SK-N-SH (cell line): ENCODE measurements at places on chromosomes 11 and 22. TPM values are rescaled to one million over a fixed set of nuclear protein-coding genes. Genes with fewer than 3 reads are reported as not detected.

MUC6 gene
- not detected in 2 replicates for polyA plus RNA-seq

DNA sequence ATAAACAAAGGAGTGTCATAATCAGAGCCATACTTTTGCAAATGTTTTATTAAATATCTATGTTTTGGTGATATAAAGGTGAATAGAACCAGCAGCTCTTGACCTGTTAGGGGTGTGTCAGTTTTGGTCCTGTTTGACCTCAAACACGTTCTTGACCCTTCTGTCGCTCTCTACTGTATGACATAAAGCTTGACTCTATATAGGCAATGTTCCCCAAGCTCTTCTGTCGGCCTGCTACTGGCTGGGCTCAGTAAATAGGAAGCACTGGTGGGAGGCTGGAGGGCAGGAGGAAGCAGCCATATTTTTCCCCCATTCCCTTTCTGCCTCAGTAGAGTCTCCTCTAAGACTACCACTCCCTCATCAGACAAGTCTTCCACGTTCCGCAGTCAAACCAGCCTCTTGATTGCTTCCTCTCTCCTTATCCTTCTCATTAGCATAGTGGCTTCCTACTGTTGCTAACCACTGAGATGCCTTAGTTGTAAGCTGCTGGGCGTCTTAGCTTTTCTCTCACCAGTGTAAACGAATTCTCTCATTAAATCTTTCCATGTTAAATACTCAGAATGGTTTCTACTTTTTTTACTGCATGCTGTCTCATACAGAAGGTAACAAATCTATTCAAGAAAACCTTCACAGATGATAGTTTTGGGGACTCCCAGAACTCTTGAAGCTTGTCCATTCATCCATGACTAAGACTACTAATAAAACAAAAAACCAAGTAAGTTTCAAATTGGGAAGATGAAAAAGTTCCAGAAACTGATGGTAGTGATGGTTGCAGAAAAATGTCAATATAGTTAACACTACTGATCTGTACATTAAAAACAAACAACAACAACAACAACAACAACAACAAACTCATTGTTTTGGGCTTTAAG, 3.3 kb downstream of the NPAT start:
- DNase-seq = no peak

- no peak for DNase-seq
These were observed 121.1 kb downstream of the KIRREL3 start for GRCh38 chr11:126879516-126879915.

DNA sequence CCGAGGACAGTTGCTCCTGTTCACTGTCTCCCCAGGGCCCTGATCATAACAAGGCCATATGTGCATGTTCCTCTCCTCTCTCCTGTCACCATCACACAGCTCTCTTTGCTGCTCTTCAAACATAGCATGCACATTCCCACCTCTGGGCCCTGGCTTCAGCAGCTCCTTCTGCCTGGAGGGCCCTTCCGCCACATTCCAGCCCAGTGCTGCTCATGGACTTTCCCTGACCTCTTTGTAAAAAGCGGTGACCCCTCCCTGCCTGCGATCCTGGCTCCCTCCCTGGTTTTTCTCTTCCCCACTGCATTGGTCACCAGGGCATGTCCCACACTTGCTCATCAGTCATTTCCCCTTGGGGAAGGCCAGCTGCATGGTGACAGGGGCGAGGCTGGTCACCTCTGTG, 98.2 kb downstream of the MYO18B start:
- no peak for DNase-seq

DNA sequence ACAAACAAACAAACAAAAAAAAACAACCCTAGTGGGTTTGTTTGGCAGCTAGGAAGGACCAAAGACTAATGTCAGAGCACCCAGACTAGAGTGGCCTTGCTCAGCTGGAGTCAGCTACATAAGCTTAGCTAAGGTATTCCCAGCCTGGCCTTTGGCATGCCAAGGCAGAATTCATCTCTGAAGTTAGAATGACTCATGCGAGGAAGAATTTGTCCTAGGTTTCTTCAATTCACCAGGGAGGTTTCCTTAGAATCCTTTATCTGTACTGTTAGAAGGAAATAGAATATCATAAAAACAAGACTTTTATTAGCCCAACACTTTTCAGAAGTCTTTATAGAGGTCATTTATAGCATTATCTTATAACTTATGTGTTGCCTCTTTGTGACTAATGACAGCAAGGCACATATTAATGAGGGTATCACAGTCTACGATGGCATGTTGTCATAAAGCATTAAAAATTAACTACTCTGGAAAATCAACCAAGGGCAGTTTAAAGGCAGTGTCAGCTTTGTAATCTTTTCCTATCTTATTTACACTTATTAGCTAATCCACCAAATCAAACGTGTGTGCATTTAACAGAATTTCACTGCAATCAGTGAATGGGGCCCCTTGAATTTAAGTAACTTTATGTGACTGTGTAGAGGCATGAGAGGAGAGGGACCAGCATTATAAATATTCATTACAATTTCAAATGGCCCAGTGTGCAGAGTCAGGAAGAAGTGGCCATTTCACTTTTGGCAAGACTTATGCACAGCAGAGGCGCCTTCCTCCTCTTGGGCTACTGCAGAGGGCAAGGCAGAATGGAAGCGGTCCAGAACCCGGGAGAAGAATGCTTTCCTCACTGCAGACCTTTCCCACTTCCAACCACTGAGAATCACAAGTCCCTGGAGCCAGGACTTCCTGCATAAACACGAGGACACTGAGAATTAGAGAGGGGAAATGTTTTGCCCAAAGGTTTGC, 36.3 kb downstream of the SLC5A1 start:
- no peak for DNase-seq

DNA sequence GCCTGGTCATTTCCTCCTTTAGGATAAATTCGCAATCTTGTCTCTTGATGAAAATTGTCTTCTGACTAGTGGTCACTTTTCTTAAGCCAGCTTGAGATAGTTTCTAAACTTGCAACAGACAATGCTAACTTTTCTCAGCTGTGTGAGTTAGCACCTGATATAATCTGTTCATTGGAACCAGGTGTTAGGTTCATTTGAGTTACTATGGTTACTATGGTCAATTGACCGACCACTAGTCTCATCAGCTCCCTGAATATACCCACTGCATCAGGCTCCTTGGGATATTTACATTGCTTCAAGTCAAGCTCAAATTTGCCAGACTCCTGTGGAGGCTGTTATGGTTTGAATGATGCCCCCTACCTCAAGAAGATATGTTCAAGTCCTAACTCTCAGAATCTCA, 54.5 kb downstream of the SC5D start:
- no peak for DNase-seq

DNA sequence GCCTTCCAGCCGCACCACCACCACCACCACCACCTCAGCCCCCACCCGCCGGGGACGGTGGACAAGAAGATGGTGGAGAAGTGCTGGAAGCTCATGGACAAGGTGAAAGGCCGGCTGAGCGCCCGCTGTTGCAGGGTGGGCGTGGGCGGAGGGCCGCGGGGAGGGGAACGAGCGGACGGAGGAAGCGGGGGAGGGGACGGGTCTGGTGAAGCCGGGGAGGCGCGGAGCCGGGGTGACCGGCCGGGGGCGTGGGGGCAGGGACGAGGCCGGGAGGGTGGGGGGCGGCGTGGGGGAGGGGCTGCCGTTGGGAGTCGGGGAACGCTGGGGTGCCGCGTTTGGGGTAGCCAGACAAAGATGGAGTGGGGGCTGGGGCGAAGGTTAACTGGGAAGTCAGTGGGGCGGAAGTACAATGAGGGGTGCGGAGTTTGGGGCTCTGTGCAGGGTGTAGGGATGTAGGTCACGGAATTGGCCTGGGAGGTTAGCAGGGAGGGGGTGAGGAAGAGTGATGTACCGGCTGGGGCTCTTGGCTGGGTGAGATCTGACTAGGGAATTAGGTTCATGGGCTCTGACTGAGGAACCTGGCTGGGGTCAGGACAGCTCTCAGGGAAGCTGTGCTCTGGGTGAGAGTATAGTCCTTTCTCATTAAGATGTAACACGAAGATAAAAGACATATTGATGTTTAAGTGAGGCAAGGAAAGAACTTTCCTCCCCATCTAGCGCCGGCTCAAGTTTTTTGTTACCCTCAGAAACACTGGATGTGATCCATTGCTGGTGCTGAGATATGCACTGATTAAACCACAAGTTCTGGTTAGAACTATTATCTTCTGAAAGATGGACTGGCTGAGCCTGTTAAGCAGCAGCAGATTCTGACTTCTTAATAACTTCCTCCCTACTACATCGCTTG, 624 bp downstream of the CBL start:
- peak; percentile 81 for DNase-seq

DNA sequence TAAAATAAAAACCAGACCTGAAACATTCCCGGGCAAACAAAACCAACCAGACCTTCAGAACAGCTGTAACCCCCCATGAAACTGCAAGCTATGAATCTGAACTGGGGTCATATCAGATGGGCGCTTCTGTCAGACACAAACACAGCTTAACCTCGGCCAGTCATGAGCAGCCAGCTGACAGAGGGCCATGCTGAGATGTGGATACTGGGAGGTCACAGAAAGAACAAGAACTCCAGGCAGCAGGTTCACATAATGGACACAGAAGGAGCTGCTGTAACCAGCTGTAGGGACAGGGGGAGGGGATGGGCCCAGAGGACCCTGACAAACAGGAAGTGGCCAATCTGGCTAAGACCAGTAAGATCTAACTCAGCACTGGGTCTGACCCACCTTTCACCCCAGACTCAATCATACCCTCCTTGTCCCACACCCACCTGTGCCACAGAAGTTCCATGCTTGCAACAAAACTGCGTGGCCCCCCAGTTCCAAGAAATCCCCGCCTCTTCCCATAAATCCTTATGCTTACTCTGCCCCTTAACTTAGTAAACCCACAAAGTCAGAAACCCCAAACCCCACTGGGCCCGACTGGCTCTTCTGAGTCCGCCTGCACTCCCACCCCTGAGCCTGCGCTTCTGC, 4.0 kb downstream of the APOL4 start:
- peak; percentile 50 for DNase-seq
